ENCODE measurements at places on chromosomes 13 and 19.

GRCh38 chr19:47027586-47028088, 8.0 kb downstream of the NPAS1 start:
- no peak for DNase-seq

DNA sequence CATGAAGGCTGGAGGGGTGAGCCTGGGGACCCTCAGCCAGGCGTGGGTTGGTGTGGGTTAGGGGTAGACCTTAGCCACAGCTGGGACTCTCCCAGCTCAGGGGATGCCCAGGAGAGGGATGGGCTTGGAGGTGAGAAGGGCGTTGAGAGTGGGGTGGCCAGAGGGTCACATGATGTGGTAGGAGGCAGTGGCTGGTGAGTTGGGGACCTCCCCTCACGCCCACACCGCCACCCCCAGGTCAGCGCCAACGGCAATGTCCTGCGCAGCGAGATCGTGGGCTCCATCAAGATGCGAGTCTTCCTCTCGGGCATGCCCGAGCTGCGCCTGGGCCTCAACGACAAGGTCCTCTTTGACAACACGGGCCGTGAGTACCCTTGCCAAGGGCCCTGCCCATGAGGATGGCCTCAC, 28.5 kb downstream of the AP1M1 start:
- DNase-seq = no peak

DNA sequence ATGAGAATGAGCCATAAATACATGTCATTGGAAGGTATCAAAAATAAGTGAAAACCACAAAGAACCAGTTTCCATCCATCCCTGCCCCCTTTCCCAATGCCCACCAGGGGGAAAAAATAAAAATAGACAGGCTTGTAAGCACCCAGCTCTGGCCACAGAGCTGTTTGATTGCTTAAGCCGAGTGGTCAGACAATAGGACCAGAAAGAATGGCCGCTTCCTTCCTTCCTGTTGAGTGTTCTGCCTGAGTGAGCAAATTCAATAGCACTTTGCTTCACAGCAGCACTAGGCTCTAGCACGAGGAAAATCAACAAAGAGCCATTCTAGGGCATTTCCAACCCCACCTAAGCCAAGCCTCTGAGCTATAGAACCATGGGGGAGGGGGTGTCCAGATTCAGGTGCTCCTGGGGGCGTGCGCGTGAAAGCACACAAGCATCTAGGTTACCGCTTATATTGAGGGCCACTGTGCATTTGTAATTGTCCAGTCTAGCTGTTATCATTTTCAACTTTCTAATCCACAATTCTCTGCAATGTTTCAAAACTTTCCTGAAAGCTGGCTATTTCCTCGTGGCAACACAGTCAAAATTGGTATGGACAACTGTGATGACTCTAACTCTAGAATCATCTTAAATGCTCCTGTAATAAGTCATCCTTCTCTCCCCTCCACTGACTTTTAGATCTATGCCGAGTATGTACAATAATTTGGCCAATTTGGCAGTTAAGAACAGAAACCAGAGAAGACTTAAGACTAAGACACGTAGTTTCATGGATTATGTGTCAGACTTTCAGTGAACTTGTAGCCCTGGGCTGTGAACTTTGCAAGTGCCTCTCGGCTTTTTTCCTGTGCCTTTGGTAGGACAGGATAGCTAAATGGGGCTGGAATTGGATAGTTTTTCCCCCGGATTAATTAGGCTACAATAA, 64.3 kb downstream of the SPRY2 start:
- DNase-seq = no peak

DNA sequence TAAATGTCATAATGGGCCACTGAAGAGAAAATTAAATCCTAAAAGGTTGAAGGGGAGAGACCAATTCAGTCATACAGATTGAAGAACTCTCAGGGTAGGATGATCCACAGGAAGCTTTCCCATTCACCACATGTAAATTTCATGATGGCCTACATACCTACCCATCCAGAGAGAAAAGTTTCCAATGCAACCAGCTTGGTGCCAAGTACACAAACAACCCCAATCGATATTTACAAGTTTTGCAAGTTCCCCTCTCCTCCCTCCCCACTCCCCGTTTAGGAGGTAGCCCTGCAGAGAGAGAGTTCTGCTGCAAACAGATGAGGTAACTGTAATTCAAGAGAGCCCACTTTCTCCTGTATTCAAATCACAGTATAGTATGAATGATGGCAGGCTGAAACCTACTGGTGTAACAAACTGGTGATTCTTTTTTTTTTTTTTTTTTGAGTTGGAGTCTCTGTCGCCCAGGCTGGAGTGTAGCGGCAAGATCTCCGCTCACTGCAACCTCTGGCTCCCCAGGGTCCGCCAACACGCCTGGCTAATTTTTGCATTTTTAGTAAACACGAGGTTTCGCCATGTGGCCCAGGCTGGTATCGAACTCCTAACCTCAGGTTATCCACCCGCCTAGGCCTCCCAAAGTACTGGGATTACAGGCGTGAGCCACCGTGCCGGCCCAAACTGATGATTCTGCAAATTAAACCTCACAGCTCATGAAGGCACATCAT, 14.4 kb downstream of the FOXO1 start:
- no peak for DNase-seq

DNA sequence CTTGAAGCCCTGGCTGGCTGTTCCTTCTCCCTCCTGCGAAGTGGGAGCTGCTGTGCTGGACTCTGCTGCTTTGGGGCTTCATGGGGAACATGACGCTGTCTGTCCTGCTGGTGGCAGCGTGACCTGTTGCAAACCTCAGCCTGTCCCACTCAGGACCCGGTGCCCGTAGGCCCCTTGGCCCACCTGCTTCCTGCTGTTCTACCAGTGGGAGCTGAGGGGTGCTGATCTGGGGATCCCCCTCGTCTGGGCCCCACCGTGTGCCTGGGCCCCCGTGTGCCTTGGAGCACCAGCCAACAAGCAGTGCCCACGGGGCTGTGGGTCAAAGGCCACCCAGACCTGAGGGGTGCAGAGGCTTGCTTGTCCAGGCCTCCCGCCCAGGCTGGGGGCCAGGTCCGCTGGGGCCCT, 5.3 kb downstream of the SPPL2B start:
- no peak for DNase-seq

GRCh38 chr13:34884366-34884765, 57.7 kb upstream of the NBEA start:
- no peak for DNase-seq

- no peak for DNase-seq
Observed at GRCh38 chr13:33208290-33209220, 77.0 kb downstream of the STARD13 start.

DNA sequence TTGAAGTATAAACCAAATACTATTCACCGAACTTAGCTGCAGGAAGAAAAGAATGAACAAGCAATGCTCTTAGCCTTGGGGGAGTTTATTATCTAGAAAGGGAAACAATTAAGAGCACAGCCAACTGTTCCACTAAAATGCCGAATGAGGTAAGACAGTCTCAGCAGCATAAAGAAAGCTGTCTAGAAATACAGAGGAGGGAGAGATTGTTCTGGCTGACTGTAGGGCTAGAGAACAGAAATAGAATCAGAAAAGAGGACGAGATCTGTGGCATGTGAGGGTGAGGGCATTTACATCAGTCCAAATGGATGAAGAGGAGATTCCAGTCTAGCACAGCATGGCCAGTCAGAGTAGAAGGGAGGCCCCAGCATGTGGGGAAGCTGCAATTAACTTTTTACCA, 56.8 kb upstream of the TNFRSF19 start:
- no peak for DNase-seq

DNA sequence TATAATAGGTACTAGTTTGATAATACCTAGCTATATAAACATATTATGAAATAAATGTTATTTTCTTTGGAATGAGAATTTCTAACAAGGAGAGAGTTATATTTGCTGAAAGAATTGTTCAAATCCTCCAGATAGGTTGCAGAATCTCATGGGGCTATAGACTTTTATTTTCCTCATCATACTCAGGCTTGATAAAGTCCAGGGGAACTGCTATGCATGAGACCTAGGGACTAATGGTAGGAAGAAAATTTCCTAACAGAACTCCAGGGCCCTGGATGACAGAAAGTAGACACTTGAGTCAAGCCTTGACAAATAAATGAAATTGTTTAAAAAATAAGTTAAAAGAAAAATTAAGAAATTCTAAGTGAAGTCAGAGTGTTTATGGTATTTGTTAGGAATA, 138.5 kb upstream of the DACH1 start:
- DNase-seq = no peak

DNA sequence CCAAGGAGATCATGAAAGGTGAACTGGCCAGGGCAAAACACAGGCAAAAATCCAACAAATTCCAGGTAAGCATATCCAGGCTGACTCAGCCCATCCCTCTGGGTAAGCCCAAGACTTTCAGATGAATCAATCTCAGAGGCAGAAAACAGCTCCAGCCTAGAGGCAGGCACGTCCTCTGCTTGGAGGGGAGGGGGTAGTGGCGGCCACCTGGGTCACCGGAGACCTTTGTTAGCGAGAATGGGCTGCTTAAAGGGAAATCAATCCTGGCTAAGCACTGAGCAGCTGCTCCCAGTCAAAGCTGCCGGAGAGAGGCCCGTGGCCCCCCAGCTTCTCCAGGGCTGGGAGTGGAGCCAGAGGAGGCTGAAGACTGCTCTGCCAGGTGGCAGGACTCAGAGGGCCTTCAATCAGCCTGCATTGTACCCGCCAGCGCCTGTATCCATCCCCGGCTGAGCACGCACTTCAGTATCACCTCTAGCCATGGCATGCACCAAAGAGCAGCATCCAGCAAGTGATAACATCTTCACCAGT, 48.2 kb downstream of the PIN1 start:
- no peak for DNase-seq

Measured in cortex of kidney (tissue), 1 donor.